ENCODE measurements at places on chromosomes 7 and 10.

- no peak for DNase-seq
Observed at GRCh38 chr7:115910541-115911164, 119.9 kb downstream of the TFEC start.

- no peak for DNase-seq
Observed at GRCh38 chr10:130887170-130887569, 424.4 kb downstream of the TCERG1L start.

- no peak for DNase-seq
Observed at GRCh38 chr10:100022403-100022802, 12.7 kb upstream of the DNMBP start.

- no peak for DNase-seq
Observed at GRCh38 chr7:52909131-52909530, 126.3 kb upstream of the POM121L12 start.

DNA sequence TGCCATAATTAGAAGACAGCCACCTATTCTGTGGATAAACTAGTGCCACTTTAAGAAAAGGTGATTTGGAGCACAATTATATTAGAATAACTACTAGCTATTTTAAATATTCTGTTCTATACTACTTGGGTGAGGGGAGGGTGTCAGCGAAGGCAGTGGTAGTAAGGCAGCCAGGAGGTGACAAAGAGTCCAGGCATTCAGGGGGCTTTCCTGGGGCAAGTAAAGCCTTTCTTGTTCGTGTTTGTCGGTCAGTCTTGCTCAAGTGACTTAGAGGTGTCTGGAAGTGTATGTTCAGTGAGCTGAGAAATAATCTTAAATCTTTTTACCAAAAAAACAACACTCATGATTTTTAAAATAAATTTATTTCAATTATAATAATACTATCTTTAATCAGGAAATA is 34.4 kb downstream of the ADD3 start:
- DNase-seq, result no peak

GRCh38 chr10:4201866-4202825 is 417.1 kb upstream of the KLF6 start:
- no peak for DNase-seq

DNA sequence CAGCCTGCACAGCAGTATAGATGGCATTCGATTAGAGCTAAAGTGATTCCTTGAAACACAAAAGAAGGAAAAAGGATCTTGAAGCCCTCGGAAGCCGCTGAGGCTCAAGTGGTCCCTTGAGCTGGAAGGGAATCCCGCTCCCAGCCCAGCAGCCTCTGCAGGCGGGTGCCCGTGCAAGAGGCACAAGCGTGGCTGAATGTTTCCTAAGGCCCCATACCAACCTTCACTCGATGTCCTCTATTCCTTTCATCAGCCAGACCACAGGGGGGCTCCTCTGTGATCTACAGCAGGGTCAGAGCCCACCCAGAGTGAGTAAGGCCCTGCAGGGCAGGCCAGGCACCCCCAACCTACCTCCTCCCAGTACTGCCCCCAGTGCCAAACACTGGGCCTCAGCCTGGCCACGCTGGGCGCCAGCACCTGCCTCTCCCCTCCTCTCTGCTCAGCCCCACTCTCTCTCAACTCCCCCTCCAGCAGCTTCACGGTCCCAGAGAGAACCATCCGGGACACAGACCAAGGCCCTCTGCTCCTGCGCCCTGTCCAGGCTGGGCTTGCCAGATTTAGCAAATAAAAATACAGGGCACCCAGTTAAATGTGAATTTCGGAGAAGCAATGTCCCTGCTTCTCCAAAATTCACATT is 30.5 kb downstream of the EBF3 start:
- DNase-seq, result no peak

GRCh38 chr10:123530166-123530870 is 135.8 kb upstream of the GPR26 start:
- no peak for DNase-seq

DNA sequence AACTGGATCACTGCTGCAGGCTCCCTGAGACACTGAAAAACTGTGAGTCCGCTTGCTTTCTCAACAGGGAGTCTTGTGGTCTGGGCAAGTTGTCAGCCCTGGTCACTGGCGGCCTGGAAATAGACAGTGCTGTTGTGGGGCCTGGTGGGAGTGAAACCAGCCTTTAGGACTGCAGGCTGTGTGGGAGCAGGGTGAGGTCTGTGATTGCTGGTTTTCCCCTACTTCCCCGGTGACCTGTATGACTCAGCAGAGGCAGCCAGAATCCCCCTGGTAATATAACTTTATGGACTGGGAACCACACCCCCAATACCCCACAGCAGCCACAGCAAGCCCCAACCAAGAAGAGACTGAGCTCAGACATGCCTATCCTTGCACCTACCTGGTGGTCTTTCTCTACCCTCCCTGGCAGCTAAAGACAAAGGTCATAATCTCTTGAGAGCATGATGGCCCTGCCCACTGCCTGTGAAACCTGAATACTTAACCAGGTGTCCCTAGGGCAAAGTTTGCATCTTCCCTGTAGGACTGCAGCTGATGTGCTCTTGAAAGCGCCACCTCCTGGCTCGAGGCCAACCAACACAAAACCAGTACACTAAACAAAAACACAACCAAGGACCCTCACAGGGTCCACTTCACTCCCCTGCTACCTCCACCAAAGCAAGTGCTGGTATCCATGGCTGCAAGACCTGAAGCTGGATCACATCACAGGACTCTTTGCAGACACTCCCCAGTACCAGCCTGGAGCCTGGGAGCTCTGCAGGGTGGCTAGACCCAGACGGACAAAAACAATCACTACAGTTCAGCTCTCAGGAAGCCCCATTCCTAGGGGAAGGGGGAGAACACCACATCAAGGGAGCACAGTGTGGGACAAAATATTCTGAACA is 7.2 kb upstream of the ADAM22 start:
- DNase-seq, result no peak

GRCh38 chr10:112139176-112139575 is 44.4 kb downstream of the GPAM start:
- DNase-seq, result no peak

DNA sequence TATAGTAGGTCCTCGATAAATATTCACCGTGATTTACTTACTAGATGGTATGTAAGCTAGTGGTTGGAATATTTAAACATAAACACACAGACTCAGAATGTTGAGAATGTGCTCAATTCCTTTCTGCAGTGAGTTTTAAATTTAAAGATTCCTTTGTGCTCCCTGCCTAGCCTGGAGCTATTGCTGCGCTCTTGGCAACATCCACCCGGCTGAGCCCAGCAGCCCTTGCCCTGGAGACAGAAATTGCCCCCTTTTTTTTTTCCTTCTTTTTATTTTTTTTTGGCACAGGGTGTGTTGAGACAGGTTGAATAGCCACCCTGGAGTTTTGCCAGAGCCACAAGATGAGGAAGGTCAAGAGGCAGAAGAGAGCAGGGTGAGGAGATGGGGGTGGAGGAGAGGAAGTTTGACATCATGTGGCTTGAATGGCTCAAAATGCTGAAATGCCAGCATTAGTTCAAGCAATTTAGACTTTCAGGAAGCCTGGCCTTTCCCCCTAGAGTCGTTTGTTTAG is 180.8 kb downstream of the PRKCQ start:
- DNase-seq, result no peak

GRCh38 chr7:130648580-130648979 is 20.0 kb downstream of the COPG2 start:
- DNase-seq, result no peak

GRCh38 chr10:63286340-63286739 is 153.2 kb downstream of the NRBF2 start:
- no peak for DNase-seq

DNA sequence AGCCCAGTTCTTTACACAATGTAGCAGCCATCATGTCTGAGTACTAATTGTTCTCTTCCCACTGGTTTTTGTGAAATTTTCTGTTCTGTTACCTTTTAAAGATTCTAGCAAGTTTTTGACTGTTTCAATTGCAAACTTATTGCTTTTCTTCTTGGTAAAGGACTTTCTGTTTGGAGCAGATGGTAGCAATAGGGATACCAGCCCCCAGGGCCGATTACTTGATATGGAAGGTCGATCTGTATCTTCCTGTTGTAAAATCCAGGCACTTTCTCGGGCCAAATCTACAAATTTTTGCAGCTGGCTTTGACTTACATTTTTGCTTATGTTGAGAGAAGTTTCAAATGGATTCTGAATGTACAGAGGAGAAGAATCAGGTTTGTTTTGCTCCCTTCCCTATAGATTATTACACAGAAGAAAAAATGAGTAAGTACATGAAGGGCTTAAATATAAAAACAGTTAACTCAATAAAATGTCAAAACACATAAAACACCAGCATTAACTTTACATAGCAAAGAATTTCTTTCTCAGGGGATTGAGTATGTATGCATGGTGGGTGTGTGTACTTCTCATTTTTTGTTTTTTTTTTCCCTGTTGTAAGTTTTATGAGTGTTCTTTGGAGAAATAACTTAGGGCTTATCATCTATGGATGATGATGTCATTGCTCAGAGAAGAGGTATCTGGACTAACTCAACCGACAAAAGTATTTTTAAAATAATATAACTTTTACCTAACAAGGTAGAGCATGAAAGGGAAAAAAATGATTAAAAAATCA is 35.3 kb downstream of the MTPAP start:
- no peak for DNase-seq

DNA sequence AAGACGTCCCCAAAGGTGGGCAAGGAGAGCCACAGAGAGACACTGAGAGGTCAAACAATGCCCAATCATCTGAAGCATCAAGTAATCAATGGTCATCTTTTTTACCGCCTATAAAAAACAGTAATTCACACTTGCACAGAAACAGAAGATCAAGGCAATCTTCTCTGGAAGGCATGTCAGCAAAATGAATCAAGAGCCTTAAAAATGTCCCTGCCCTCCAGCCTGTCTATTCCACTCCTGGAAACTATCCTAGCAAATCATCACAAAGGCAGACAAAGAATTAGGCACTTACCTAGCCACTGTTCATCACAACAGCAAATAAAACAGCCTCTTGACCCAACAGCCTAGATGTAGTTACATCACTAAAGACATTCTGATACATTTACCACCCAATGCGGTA is 48.9 kb downstream of the FAM53B start:
- no peak for DNase-seq

- DNase-seq, result no peak
Observed at GRCh38 chr10:101367569-101368453, 13.8 kb downstream of the BTRC start.

- no peak for DNase-seq
Observed at GRCh38 chr10:80465839-80466590, 11.9 kb downstream of the TSPAN14 start.

GRCh38 chr7:23622506-23622925 is 25.3 kb downstream of the CCDC126 start:
- DNase-seq, result no peak

DNA sequence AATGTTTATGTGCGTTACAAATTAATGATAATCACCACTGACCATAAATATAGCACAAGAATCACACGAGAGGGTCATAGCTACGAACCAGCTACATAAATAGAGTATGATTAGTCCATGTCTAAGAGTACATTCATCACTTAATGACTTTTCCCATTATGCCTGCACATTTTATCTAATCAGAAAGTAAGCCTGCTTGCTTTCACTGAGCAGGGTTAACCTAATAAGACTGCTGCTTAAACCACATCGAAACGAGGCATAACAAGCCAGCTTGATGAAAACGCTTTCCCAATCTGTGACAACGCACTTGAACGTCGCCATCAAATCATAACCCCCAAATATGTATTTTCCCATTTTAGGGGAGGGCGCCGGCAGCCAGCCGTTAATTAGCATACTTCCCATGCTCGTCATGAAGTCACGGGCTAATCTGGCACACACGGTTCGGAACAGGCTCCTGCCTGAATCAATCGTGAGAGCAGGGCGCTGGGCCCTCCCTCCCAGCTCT is 71.5 kb downstream of the EBF3 start:
- no peak for DNase-seq

- DNase-seq, result peak; percentile 20
Observed at GRCh38 chr10:119595676-119596515, 868 bp downstream of the TIAL1 start.

DNA sequence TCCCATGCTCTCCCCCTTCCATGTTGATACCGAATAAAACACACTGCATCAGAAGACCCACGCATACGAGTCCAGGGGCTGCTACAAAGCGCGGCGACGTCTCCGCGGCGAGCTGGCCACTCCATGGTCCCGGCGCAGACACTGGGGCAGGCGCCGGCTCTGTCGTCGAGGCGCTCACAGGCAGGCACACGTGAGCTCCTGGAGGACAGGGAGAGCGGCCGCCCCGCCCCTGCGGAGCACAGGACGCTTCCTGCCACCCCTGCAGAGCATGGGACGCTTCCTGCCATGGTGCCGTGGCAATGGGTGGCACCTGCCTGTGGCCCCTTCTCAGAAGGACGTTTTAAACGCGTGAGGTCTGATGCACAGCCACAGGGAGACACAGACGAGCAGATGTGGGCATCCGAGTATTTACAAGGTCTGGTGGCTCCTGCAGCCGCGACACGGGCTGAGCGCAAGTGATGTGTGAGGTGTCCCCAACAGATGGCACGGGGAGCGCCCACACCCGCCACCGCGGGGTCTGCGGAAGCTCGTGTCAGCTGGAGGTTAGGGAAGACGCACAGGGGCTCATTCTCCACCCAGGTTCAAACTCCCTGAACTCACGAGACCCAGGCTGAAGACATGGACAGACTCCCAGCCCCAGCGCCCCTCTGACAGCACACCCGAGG is 21.4 kb upstream of the GPR146 start:
- DNase-seq, result no peak

- no peak for DNase-seq
Observed at GRCh38 chr10:36534471-36535002, 590.9 kb upstream of the ANKRD30A start.

DNA sequence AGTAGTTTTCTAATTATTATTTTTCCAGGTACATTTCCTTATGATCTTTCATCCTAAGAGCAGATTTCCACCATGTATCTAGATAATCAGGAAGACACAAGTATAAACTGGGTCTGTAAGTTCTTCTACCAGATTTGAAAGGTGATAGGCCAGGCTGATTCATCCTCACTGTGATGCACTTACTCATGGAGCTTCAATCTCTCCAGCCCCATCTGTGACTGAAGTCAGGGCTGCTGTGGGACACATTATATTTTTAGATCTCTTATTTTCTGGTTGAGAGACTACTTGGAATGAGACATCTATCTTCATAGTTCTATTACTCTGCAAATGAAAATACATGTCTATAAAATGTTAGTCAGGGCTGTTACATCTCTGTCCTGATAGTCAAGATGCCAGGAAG is 85.5 kb upstream of the SLC25A13 start:
- no peak for DNase-seq

DNA sequence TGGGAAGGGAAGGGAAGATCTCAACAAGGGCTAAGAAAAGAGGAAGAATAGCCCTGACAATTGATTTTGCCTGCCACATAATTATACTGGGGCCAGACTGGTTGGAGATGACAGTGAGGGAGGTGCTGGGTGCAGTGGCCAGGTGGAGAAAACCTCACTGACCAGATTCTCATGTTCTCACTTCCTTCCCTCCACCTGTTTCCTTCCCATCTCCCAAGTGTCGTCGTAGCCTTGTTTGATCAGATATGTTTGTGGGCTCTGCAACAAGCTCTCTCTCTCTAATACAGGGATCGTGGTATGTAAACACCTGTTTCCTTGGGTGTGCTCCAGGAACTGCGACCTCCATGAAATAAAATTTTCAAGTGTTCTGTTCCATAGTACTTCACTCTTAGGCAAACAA is 60.2 kb downstream of the VCL start:
- DNase-seq, result no peak

GRCh38 chr10:120184547-120185337 is 272.3 kb upstream of the PLPP4 start:
- DNase-seq, result no peak

Measured in stimulated activated CD8-positive, alpha-beta memory T cell treated with anti-CD3 and anti-CD28 coated beads, Interleukin-2, amount 100 ng/mL, for 1 hour (primary cell).